SHP77 (cell line): ENCODE measurements at places on chromosomes 11 and 22.
A peak's percentile ranks its signal among the peaks of the same experiment; 100 is the strongest.

GRCh38 chr11:68050371-68050841 lies 11.6 kb downstream of the TCIRG1 start:
- no peak for DNase-seq

GRCh38 chr11:71472357-71472885 lies 19.4 kb downstream of the NADSYN1 start:
- no peak for DNase-seq

- DNase-seq, result no peak
Measured at GRCh38 chr11:87265979-87266378, 228.2 kb downstream of the TMEM135 start.

DNA sequence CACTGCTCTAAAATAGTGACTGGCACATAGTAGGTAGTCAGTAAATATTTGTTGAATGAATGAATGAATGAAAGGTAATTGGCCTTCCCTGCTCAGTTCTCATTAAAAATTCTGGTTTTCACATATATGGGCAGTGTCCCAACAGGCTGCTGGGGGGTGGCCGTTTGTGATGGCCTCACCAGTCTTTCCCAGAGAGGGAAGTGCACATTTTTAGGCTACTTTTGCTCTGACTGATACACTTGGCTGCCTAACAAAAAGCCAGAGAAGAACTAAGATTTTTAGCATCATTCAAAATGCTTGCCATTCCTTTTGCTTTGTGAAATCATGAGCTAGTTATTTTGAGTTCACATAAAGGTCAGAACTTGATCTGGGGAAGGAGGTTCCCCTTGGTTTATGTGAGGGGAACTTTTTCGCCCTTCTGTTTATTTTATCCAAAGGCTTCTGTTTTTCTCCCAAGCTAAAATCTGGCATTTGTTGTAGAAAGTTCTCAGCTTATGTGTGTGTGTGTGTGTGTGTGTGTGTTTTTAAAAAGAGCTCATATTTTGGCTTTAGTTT lies 83.1 kb downstream of the PTPRJ start:
- no peak for DNase-seq

- DNase-seq, result no peak
Measured at GRCh38 chr22:28064920-28065319, 145.9 kb upstream of the PITPNB start.

- peak; percentile 67 for DNase-seq
Measured at GRCh38 chr11:45146072-45147016, at the start of gene PRDM11. PRDM11 (plus strand) TSS chr11:45146639; CDS start chr11:45181767, 35,128 bp downstream.

GRCh38 chr11:86743223-86744118 lies 56.9 kb upstream of the PRSS23 start:
- DNase-seq, result no peak

DNA sequence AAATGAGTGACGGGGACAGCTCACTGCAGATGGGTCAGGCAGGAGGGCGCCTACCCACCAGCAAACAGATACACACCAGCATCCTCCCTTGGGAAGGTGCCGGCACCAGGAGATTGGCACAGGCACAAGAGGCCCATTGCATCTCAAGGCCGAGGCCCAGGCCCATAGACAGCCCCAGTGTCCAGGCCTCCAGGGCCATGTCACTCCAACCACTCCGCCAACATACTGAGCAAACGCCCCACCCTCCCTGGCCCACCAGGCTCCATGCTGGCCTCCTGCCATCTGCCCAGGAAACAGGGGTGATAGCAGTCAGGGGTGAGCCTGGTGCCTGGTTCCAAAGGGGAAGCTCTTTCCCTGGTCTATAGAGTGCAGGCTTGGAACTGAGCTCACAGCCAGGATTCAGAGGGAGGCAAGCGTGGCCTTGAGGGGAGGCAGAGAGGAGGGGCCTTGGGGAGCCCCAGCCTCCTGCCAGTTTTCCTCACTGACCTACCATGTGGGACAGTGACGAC lies 34.7 kb downstream of the PISD start:
- no peak for DNase-seq
